ENCODE measurements at places on chromosomes 6 and 20.

DNA sequence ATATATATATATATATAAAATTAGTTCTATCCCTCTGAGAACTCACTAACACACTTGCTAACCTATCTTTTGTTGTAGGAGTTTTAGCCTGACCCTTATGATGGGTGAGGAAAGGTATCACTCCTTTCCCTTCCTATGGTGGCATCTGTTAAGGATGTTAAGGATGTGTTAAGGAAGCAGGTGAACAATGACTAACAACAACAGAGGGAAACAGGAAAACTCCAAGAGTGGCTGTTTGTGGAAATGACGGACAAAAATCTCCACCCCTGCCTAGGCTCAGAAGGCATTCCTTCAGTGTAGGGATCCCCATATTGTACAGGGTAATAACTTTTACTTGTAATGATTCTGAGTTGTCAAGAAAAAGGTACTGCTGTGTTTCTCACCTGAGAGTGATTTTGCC is 8.8 kb upstream of the TPD52L1 start:
- DNase-seq = no peak

GRCh38 chr6:135465307-135465706 is 32.2 kb downstream of the AHI1 start:
- DNase-seq = no peak

DNA sequence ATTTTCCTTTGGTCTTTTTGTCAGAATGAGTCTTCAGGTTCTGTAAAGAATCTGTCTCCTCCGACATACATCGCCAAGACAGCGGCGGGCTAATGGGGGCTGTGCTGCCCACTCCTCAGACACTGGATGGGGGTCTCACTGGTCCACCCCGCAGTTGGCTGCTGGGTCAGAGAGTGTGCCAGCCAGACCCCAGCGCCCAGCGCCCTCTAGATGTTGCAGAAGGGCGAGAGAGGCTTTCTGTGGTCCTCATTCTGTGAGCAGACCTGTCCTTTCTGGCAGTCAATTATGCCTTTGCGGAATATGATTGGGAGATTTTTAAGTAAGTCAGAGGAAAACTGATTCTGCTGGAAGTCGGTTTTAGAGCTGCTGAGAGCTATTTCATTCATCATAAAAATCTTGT is 7.8 kb upstream of the CCR6 start:
- DNase-seq = no peak

DNA sequence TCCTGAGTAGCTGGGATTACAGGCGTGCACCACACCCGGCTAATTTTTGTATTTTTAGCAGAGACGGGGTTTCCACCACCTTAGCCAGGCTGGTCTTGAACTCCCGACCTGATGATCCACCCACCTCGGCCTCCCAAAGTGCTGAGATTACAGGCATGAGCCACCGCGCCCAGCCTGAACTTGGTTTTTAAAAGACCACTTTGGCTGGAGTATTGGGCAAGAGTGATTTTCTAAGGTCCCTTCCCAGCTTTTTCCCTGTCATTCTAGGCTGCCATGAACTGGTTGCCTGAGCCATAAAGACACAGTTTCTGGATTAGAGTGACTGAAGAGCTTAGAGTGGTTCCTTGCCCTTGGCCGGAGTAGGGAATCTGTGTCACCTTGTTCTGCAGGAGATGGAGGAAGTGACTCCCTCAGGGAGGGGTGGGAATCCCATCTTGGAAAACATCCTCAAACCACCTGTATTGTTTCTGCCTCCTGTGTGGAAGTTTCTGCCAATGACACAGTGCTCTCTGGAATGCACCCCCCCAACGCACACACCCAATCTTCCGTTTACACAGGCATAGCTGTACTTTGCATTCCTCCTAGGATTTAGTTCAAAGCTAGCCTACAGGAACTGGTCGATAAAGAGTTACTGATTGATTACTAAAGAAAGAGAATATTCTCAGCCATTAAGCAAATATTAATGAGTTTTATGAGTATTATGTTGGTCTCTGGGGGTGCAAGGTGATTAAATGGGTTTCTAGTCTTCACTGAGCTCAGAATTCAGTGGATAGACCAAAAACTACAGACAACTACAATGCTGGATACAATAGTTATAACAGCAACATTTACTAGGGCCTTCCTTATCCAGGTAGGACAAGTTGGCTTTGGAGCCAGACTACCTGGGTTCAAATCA is 18.2 kb downstream of the BCL2L1 start:
- peak; percentile 43 for DNase-seq

DNA sequence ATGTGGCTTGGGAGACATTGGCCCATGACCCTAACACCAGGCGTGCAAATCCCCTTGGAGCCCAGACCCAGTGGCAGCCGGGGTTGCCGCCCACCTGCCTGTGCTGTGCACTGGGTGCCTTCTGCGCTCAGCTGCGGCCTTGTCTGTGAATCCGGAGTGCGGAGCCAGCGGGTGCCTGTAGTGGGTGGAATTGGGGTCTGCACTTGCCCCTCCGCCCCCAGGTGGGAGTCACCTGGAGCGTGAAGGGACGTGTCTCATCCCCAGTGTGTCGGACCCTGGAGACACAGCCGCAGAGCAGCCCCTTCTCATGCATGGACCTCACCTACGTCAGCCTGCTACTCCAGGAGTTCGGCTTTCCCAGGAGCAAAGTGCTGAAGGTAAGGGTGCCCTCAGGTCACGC is 22.9 kb upstream of the PYGB start:
- DNase-seq = no peak

- no peak for DNase-seq
Observed at GRCh38 chr20:50259705-50260478, 69.3 kb downstream of the CEBPB start.

- peak; percentile 63 for DNase-seq
Observed at GRCh38 chr6:84892671-84893070, 128.3 kb upstream of the TBX18 start.

DNA sequence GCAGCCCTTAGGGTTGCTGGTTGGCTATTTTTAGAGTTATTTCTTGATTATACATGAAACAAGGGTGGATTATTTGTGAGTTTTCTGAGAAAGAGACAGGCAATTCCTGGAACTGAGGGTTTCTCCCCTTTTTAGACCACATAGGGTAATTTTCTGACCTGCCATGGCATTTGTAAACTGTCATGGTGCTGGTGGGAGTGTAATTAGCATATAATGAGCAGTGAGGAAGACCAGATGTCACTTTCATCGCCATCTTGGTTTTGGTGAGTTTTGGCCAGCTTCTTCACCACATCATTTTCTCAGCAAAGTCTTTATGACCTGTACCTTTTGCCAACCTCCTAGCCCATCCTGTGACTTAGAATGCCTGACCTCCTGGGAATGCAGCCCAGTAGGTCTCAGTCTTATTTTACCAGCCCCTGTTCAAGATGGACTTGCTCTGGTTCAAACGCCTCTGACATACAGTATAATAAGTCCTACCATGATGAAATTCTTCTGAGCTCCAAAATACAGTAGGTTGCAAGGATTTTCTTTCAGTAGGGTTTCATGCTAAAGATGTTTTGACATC is 117.1 kb downstream of the ISM1 start:
- DNase-seq = no peak

DNA sequence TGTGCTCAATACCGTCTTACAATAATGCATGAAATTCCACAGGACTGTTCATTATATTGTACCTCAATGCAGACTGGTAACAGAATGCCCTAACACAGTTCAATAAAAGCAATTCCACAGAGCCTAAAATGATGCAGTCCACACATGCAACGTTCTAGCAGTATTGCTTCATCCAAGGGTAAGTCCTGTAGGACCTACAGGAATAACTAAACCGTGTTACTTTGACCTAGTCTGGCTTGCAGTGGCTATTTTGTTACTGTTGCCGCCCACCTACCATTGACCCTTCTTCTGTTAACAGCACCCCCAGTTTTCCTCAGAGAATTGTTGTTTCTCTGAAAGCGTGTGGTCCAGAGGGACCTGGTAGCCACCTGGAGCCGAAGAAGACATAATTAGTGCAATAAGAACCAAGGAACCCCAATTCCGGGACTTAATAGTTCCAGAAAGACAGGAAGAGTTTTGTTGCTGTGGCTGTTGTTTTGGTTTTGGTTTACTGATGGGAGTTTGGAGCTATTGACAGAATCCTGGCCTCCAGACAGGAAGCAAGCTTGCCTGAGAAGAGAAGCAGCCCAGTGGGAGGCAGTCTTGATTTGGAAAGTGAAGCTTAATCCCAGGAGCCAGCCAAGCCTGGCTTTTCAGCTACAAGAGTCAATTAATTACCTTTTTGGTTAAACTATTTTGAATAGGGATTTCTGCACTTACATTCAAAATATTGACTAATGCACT is 91.3 kb downstream of the FRK start:
- no peak for DNase-seq

DNA sequence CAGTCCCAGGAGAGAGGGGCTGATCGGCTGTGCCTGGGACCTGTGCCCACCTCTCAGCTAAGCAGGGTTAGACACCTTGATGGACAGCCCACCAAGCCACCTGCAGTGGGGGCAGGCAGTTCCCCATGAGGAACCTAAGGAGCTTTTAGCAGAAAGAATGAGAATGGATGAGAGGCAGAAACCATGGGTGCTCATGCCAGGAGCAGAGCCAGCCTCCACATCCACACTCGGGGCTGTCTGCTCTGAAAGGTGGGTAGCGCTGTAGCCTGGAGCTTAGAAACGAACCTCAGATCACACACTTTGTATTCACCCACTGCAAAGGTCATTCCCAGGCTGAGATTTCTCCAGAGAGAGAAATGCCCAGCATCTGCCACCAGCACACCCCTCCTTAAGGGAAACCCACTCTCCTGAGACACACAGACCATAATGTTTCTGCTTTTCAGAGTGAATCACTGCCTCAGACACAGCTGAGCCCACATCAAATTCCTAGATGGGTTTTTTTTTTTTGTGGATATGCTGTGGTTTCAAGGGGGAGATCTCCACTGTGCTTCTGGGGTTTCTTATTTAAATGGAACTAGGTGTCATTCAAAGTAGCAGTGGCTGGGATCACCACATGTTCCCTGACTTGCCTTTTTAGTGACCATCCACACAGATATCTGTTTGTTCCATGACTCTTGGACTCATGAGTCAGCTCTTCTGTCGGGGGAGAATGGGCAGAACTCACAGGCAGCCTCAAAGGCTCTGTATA is 218.9 kb downstream of the EYA2 start:
- peak; percentile 46 for DNase-seq

GRCh38 chr6:165782812-165783211 is 119.8 kb upstream of the PDE10A start:
- DNase-seq = no peak

- DNase-seq = no peak
Observed at GRCh38 chr6:56992036-56992435, 37.1 kb downstream of the BEND6 start.

- peak; percentile 29 for DNase-seq
Observed at GRCh38 chr6:151082079-151082478, 157.7 kb upstream of the AKAP12 start.

DNA sequence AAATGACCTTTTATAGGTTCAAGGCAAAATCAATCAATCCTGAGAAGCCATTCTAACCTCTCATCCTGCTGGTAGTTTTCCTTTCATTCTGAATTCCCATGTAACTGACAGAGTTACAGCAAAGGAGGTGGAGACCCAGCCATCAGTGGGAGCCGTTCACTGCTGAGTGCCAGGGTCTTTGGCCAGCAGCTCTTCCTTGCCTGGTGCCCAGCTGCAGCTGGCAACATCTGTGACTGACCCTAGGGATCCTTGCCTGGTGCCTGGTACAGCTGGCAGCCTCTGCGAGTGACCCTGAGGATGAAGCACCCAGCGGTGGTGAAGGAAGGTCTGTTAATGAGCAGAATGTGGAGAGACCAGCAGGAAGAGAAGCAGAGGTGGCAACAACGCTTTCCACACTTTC is 314.6 kb downstream of the THBS2 start:
- DNase-seq = no peak

DNA sequence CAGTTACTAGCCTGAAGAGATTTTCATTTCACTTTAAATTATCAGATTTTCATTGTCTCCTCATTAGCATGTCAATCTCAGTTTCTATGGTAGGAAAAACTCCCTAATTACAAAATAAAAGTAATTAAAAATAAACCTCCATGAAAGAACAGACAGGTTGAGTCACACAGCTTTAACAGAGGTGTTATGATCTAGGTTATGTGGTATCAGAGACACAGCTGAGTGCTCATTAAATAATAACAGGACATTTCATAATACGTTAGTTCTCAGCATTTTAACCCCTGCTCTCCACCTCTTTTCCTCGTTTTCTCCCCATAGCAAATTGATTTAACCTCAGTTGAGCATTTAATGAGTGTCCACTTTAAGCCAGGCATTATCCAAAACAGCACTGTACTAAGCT is 21.9 kb downstream of the TPBG start:
- DNase-seq = no peak

GRCh38 chr6:125950293-125950692 is 6.3 kb upstream of the HINT3 start:
- DNase-seq = peak; percentile 75

DNA sequence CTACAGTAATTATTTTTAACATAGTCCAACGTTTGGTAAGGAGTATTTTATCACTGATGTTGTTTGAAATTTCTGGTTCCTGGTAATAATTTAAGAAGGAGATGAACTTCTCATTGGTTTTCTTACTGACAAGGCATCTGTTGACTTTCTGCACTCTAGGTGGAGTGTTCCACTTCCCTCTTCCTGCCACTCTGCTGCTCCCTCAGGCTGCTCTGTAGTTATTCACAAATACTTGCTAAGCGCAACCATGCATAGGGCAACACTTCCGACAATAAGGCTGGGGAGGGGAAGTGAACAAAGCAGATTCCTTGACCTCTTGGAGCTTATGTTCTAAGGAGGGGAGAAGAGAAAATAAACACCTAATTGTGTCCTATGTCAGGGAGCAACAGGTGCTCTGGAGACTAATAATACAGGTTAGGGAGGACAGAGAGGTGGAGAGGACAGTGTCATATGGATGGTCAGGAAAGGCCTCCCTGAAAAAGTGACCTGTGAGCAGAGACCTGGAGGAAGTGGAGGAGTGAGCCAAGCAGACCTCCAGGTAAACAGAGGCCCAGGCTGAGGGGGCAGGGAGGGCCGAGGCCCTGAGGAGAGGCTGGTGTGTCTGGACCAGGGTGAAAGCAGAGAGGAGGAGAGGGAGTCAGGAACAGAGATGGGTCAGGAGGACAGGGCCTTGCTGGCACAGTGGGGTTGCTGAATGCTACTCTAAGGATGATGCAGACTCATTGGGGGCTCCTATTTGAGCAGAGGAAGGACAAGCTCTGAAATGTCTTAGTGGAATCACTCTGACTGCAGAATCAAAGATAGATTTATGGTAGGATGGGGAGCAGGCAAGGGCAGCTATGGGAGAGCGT is 134.8 kb upstream of the SLC24A3 start:
- no peak for DNase-seq

GRCh38 chr6:21663966-21664313 is 70.4 kb downstream of the SOX4 start:
- no peak for DNase-seq
